ENCODE measurements at places on chromosomes 2 and 18.

- no peak for DNase-seq
Observed at GRCh38 chr18:47448956-47449355, 197.5 kb upstream of the SKOR2 start.

DNA sequence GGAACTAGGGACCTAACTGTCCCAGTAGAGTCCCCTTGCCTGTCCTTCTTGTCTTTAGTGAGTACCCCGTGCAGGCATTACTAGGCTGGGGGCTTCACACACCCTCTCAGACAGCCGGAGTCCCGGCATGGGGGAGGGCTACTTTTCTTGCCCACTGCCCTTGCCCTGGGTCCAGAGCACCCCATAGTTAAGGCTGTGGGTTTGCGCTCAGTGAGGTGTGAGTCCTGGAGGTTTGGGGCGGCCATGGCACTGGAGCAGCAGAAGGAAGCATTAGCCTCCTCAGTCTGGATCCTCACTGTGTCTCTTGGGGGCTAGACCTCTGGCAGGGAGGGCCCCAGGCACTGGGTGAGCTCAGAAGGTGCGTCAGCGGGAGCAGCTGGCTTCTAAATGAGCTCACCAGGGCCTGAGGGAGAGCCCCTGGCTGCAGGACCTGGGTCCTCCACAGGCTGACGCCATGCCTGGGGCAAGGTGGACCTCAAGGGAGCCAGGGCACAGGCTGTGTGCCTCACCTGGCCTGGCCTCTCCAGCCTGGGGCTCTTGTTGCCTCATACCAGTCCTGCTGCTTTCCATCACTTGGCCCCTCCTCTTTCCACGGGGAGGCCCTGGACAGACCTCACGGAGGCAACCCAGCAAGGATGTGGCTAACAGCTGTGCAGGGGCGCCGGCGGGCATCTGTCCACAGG is 27.4 kb downstream of the HS6ST1 start:
- DNase-seq = no peak

DNA sequence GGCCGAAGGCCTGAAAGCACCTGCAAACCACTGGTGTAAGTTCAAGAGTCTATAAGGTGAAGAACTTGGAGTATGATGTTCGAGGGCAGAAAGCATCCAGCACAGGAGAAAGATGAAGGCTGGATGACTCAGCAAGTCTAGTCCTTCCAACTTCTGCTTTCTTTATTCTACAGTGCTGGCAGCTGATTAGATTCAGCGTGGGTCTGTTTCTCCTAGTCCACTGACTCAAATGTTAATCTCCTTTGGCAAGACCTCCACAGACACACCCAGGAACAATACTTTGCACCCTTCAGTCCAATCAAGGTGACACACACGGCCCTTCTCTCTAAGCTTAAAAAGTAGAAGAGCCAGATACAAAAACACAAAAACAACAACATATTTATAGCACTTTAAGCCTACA is 43.4 kb downstream of the NMS start:
- DNase-seq = no peak

DNA sequence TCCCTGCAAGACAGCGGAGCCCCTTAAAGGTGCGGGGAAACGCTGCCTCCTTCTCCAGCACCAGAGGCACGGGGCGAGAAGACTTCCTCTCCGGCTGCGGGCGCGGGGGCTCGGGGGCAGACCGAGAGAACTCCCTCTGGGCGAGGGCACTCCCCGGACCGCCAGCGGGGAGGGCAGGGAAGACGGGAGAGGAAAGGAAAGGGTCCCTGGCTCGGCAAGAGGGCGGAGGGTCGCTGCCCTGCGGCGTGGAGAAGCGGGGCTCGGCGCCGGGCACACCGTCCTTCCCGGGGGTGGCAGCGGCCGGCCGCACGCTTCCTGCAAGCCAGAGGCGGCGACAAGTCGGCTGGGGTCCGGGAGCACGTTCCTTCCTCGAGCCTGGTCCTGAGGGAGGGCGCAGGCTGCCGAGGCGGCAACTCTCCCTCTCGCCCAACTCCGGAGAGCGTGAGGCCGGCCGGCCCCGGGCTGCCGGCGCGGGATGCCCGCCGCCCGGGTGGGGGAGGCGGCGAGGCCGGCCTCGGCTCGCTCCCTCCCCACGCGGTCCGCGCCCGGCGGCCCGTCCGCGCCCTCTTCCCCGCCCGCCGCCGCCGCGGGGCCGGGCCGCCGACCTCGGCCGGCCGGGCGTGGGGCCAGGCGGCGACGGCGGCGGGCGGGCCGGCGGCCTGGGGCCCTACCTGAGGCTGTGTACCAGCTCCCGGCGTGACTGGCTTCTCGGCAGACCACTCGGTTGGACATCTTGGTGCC is 1.1 kb downstream of the MEMO1 start:
- DNase-seq = peak; percentile 39

- no peak for DNase-seq
Observed at GRCh38 chr2:237358721-237359517, 55.0 kb downstream of the COL6A3 start.

DNA sequence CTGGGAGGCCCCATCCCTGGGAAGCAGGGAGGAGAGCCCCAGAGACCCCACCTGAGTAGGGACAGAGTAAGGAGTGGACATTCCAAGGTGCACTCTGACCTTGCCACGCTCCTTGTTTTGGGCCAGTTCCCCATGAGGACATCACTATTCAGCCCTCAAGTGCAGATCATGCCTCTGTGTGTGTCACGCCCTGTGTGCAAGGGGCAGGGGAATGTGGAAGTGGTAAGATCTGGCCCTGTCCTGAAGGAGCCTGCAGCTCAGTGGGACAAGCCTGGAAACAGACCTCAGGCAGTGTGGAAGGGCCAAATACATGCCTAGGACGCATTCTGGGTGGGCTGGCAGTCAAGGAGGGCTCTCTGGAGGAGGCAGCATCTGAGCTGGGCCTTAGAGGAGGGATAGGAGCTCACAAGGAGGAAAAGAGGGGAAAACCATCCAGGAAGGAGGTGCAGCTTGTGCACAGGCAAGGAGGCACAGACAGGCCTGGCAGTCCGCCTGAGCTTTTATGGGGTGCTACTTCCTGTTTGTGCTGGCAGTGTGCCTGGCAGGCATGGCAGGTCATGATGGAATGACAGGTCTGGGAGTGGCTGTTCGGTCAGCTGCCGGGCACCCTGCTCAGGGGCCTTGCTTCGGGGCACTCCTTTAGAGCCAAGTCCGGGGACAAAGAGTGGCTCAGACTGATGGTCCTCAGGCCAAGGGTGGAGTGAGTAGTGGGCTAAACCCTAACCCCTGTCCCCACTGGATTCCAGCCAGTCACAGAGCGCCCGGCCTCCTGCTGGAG is 3.3 kb downstream of the KLHL30 start:
- no peak for DNase-seq
